Fibroblast of lung (primary cell): ENCODE measurements at places on chromosomes 5 and 9. TPM values are rescaled to one million over a fixed set of nuclear protein-coding genes. Genes with fewer than 3 reads are reported as not detected.

DNA sequence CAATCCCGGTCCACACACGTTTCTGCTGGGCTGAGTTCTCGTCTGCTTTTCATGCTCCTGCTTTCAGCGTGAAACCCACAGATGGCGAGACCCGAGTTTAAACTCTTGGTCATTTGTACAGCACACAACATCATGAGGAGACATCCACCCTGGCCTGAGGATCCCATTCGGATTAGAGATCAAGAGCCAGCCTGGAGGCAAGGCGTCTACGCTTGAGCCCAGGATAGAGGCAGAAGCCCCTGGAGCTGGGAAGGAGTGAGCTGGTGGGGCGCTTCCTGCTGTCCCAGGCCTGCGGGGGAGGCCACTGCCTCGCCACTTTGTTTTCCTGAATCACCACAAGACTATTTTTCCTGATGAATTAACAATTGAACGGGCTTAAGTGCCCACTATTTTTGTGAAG lies 281.9 kb upstream of the IRX4 start:
- DNase-seq, result no peak
- no peaks in the 10 kb centered on the region for H3K27me3 ChIP-seq
- no peaks in the 10 kb centered on the region for H3K4me1 ChIP-seq
- no peak overlapping the region for H3K27ac ChIP-seq

DNA sequence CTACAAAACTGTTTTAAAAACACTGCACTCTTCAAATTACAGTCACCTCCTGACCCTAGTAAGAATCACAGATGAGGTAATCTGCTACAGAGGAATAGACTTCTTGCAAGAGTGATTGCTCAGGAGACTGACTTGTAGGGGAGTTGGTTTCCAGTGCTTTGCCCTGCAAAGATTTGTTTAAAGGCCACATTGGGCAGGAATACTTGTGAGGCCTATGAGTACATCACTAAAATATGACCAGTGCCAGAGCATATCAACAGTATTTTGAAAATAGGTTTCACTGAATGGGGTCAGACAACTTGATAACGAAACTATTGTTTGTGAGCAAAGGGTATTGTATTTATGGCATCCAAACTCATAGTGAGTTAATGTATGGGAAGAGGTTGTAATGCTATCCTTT lies 21.5 kb upstream of the CTNND2 start:
- no peak overlapping the region for H3K4me3 ChIP-seq
- no peaks in the 10 kb centered on the region for H3K4me1 ChIP-seq
- H3K27me3 ChIP-seq, result no peaks in the 10 kb centered on the region
- peak; percentile 11 for DNase-seq

DNA sequence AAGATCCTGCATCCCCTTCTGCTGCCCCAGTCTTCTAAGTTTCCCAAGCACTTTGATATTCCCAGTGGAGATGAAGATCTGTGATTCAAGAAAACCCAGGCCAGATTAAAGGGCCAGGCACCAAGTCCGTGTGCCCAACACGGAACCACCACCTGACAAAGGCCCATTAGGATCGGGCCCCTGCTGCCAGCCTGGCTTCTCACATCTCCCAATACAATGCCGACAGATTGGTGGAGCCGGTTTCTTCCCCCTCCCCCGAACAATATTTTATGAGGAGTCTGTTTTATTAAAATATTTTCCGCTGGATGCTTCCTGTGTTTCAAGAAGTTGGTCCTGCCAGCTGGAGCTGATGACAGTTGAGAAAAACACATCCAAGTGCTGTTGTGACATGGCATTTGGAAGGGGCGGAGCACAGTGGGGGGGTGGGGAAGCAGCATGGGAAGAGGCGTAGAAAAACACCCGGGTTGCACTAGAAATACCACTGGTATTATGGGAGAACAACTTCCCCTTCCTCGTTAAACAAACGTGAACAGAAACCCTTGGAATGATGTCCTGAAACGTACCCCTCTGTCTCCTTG lies 45.0 kb downstream of the CRB2 start:
- H3K27ac ChIP-seq, result no peak overlapping the region
- H3K36me3 ChIP-seq, result no peaks in the 10 kb centered on the region
- peak; percentile 48 for DNase-seq

Gene SNAPC3
- 33.1 and 43.4 TPM in 2 replicates for total RNA-seq

Gene DNAJB5
- total RNA-seq, result 7.4 and 9.9 TPM in 2 replicates
